ENCODE measurements at places on chromosomes 1 and 21.

GRCh38 chr21:45855248-45855811 lies 126.2 kb upstream of the COL6A1 start:
- DNase-seq, result no peak

DNA sequence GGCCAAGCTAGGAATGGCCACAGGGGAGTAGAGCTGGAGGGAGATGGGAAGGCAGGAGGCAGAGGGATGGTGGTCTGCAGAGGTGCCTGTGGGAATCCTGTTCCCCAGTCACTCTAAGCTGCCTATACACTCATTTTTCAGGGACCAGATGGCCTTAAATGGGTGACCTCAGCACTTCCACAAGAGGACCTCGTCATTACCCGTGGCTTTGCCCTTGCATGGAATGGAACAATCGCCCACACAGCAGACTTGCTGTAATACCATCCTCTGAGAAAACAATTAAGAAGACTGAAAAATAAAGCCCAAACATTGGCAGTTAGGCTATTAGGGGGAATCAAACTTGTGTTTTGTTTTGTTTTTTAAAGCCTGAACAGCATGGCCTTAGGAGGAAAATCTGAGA lies 12.9 kb upstream of the TNN start:
- DNase-seq, result no peak

- DNase-seq, result peak; percentile 24
These were observed 21.4 kb downstream of the MYBPH start for GRCh38 chr1:203153989-203154821.

GRCh38 chr1:195590649-195591048 lies 1017.6 kb downstream of the KCNT2 start:
- DNase-seq, result no peak

- DNase-seq, result peak; percentile 87
These were observed 26.7 kb downstream of the SLC2A1 start for GRCh38 chr1:42931911-42932422.

GRCh38 chr1:8937701-8938100 lies 8.0 kb upstream of the CA6 start:
- no peak for DNase-seq

DNA sequence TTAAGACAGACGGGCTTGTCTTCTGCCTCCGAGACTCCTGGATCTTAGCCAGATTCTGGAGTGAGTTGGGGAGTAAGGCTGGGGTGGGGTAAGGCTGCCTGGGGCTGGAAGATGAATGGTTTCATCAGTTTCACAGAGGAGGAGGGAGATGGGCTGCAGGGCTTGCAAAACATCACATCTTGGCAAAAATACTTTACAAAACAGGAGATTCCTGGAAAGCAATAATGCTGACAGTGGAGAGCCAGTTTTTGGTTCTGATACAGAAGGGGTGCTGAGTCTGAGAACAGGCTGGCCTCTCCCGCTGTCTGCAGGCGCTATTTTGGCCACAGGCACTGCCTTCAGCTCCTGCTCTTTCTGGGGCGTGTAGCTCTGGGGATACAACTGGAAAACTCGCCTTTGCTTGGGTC lies 83.4 kb upstream of the KCNE2 start:
- DNase-seq, result no peak

- DNase-seq, result no peak
These were observed 137.8 kb upstream of the RAB4A start for GRCh38 chr1:229133151-229133550.

DNA sequence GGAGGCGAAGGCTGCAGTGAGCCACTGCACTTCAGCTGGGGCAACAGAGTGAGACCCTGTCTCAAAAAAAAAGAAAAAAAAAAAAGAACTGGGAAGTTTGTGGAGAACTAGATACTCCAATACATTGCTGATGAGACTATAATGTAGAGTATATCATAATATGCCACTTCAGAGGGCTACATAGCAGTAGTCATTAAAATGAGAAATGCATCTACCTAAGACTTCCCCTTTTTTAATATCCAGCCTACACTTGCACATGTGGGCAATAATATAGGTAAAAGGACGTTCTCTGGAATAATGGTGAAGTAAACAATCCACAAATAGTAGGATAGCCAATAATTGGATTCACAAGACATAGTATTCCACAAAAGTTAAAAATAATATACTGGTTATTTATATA lies 311.0 kb downstream of the HLX start:
- no peak for DNase-seq

- peak; percentile 38 for DNase-seq
These were observed 3.8 kb downstream of the GFI1 start for GRCh38 chr1:92482665-92483609.

GRCh38 chr1:205073511-205073910 lies 10.7 kb downstream of the TMEM81 start:
- no peak for DNase-seq

DNA sequence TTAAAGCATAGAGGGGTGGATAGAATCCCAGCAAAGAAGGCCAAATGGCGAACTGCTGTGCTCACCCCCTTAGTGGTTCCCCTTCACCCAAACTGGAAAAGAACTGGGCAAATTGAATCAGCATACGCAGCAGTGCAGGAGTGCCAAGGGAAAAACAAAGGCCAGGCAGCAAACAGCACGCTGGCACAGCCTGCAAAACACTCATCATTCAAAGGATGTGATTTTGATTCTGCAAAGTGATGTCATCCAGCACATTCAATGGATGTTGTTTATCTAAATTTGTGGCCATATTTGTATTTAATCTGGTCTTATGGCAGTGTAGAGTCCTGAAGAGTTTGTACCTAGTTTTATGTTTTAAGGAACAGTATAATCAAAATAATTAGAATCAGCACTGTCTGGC lies 71.8 kb upstream of the ECE1 start:
- DNase-seq, result no peak

- DNase-seq, result peak; percentile 13
These were observed 898 bp upstream of the PTGS2 start for GRCh38 chr1:186681121-186681520.

DNA sequence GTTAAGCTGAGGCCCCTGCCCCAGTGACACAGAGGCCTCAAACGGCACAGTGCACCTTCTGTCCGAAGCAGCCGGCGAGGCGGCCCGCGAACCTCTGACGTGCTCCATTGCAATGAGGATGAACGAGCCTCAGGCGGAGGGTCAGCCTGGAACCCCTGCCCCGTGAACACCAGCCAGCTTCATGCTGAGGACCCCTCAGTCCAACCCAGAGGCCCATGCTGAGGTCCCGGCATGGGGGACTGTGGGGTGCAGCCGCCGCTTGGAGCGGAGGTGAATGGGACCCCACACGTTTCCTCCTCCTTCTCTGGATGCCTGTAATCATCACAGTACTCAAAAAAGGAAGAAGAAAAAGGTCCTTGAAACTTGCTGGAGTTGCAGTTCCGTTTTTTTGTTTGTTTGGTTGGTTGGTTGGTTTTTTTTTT lies 62.1 kb downstream of the PRKCZ start:
- DNase-seq, result peak; percentile 57

All from suppressor macrophage (primary cell).